ENCODE measurements at places on chromosomes 12 and 14. TPM values are rescaled to one million over a fixed set of nuclear protein-coding genes. Genes with fewer than 3 reads are reported as not detected.

DNA sequence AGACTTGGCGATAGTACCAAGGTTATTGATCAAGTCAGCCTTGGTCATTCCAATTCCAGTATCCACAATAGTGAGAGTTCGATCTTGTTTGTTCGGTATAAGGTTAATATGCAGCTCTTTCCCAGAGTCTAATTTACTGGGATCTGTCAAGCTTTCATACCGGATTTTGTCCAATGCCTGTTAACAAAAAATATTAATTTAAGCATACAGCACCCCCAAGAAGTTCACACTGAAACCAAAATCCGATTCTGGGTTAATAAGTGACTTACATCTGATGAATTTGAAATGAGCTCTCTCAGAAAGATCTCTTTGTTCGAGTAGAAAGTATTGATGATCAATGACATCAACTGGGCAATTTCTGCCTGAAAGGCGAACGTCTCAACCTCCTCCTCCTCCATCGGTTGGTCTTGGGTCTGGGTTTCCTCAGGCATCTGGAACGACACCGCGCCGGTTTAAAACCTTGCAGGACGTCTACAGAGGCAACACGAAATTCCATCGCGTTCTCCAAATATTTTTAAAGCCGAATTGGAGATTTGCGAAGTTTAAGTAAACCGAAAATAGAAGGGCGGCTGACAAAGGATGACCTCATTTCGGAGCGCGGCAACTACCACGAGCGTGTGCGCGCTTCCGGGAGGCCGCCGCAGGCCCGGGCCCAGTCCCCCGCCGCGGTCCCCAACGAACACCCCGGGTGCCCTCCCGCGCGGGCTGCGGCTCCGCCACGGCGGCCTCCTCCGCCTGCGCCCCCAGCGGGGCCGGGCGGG lies 716 bp downstream of the HSP90AA1 start:
- H3K4me3 ChIP-seq = peak overlapping the region; percentile 90
- DNase-seq = no peak
- no peaks in the 10 kb centered on the region for H3K27me3 ChIP-seq

DNA sequence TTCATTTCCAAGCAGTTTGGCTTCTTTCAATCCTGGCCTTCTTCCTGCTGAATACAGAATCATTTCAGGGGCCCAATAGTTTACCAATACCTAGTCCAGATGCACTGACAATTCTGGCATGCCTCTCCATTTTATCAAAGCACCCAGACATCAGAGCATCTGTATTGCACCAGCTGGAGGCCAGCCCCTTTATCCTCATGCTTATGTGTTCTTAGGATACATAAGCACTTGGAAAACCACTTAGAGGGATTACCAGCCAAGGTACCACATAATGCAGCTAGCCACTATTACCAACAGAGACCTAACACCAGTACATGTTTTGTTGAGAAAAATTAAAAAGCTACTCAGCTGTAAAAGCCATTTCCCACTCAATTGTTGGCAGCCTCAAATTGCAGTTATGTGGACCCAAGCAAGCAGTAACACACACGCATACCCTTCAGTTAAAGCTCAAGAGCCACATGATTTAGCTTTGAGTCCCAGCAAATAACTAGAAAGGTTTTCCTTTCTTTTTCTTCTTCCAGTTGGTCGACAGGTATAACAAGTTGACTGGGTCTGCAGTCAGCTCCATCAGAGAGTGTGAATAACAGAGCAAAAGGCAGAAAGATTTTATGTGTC lies 263.8 kb downstream of the DIO2 start:
- no peak for DNase-seq
- H3K27me3 ChIP-seq = no peaks in the 10 kb centered on the region
- no peaks in the 10 kb centered on the region for H3K36me3 ChIP-seq

- no peak overlapping the region for H3K4me3 ChIP-seq
- peak overlapping the region; percentile 11 for H3K27ac ChIP-seq
- no peaks in the 10 kb centered on the region for H3K36me3 ChIP-seq
- peaks cover 18% of the 10 kb centered on the region for H3K4me1 ChIP-seq
Observed at GRCh38 chr12:110001596-110001995, 2.4 kb downstream of the ANKRD13A start.

DNA sequence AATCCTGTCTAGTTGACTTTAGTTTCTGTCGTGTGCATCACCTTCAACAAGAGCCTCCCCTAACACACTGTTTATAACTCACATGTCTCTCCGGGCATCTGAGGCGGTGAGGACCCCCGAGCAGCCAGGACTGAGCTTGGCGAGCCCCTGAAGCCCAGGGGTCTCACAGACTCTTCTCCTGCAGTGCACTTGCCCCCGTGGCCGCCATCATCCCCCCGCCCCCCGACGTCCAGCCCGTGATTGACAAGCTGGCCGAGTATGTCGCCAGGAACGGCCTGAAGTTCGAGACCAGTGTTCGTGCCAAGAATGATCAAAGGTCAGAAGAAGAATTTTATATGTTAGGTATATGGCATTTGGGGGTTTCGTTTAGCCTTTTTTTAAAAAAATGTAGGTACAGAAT lies 43.3 kb downstream of the SFSWAP start:
- no peak overlapping the region for H3K4me3 ChIP-seq
- H3K27me3 ChIP-seq = no peaks in the 10 kb centered on the region
- peaks cover 85% of the 10 kb centered on the region for H3K36me3 ChIP-seq
- no peak overlapping the region for H3K27ac ChIP-seq

- H3K36me3 ChIP-seq = no peaks in the 10 kb centered on the region
- no peaks in the 10 kb centered on the region for H3K27me3 ChIP-seq
- DNase-seq = no peak
- H3K4me3 ChIP-seq = no peak overlapping the region
- no peak overlapping the region for H3K27ac ChIP-seq
Observed at GRCh38 chr14:100989924-100990323, 86.4 kb upstream of the RTL1 start.

The NKX2-8 gene
- total RNA-seq = not detected

GRCh38 chr12:126232711-126233110 lies 1167.5 kb downstream of the AACS start:
- DNase-seq = no peak
- no peaks in the 10 kb centered on the region for H3K36me3 ChIP-seq
- H3K27me3 ChIP-seq = no peaks in the 10 kb centered on the region
- H3K4me3 ChIP-seq = no peak overlapping the region

DNA sequence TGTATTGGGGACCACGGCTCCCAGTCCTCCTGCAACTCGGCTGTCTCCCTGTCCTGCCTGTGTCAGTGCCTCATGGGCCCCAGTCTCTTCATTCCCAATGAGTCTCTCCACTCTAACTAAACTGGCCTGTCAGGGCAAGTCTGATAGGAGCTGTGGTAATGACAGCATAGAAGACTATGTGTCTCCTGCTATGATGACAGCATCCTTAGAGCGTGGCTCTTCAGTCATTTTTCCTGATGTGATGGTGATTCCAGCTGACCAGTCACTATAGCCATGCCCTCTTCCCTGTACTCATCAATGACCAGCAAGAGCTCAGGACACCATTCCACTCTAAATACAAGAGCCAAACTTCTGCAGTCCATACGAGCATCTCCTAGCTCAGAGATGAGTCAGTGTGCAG lies 339.8 kb downstream of the PCNX1 start:
- no peak overlapping the region for H3K4me3 ChIP-seq
- no peaks in the 10 kb centered on the region for H3K36me3 ChIP-seq
- no peak overlapping the region for H3K27ac ChIP-seq
- no peaks in the 10 kb centered on the region for H3K27me3 ChIP-seq

DNA sequence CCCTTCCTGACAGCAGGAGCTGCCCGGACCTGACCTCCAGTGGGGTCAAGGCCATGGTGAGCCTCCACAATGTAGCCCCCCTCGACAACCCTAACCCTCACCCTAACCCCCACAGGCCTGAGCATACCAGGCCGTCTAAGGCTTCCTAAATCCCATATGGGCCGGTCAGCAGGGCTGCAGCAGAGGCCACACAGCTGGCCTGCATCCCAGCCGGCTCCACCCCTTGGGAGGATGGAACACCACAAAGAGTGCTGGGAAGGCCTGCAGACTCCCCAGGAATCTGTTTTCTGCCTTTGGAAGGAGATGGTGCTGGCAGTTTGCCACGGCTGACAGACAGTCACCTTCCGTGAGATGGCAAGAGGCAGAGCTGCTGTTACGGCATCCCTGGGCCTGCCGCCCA lies 2.8 kb downstream of the TMEM179 start:
- H3K27ac ChIP-seq = no peak overlapping the region
- H3K4me1 ChIP-seq = peaks cover 15% of the 10 kb centered on the region
- H3K27me3 ChIP-seq = peaks cover 100% of the 10 kb centered on the region
- no peak for DNase-seq

Measured in esophagus muscularis mucosa (tissue), 4 donors.